SIG-M5 (cell line): ENCODE measurements at places on chromosomes 16 and 17.

- DNase-seq = no peak
Measured at GRCh38 chr17:6683081-6683684, 30.0 kb downstream of the SLC13A5 start.

- DNase-seq = no peak
Measured at GRCh38 chr16:87603684-87604633, 1.7 kb downstream of the JPH3 start.

DNA sequence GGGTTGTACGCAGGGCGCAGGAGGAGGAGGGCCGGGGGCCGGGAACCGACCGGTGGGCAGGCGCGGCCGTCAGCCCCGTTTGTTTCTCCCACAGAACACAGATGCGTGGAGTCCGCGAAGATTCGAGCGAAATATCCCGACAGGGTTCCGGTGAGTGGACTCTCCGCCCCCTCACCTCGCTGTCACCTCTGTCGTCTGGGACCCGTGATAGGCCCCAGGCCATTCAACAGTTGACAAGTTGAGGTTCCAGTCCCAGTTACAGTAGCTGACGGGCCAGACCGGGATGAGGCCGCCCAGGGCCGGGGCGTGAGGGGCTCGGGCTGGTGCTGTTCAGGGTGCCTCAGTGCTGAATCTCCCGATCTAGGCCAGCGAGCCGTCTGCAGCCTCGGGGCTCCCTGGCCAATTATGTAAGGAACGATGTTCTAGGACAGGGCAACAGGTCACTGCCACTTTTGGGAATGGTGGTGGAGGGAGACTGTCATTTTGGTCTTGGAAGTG, 628 bp downstream of the GABARAPL2 start:
- no peak for DNase-seq

GRCh38 chr16:63890081-63890480, 1231.8 kb downstream of the CDH11 start:
- DNase-seq = no peak

- no peak for DNase-seq
Measured at GRCh38 chr17:12952012-12952411, 65.8 kb downstream of the ELAC2 start.

DNA sequence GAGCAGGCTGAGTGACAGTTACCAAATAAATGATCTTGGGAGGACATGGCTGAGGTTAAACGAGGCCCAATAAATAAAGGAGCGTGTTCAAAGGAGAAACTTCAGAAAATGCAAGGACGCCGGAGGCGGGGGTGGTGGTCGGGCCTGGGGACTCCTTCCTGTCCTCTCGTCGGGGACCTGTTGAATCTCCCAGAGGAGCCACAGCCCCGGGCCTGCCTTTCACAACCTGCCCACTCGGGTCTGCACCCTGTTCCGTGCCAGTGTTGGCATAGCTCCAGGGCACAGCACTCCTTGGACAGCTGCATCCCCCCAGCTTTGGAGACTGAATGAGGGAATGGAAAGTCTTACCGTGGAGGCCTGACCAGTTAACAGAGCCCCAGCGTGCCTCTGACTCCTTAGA, 8.1 kb upstream of the TBX4 start:
- no peak for DNase-seq

GRCh38 chr16:74923766-74924460, 61.0 kb downstream of the WDR59 start:
- no peak for DNase-seq
